ENCODE measurements at places on chromosomes 1 and 21.
A peak's percentile ranks its signal among the peaks of the same experiment; 100 is the strongest.

GRCh38 chr1:181701891-181702290 lies 218.6 kb downstream of the CACNA1E start:
- no peak for DNase-seq

DNA sequence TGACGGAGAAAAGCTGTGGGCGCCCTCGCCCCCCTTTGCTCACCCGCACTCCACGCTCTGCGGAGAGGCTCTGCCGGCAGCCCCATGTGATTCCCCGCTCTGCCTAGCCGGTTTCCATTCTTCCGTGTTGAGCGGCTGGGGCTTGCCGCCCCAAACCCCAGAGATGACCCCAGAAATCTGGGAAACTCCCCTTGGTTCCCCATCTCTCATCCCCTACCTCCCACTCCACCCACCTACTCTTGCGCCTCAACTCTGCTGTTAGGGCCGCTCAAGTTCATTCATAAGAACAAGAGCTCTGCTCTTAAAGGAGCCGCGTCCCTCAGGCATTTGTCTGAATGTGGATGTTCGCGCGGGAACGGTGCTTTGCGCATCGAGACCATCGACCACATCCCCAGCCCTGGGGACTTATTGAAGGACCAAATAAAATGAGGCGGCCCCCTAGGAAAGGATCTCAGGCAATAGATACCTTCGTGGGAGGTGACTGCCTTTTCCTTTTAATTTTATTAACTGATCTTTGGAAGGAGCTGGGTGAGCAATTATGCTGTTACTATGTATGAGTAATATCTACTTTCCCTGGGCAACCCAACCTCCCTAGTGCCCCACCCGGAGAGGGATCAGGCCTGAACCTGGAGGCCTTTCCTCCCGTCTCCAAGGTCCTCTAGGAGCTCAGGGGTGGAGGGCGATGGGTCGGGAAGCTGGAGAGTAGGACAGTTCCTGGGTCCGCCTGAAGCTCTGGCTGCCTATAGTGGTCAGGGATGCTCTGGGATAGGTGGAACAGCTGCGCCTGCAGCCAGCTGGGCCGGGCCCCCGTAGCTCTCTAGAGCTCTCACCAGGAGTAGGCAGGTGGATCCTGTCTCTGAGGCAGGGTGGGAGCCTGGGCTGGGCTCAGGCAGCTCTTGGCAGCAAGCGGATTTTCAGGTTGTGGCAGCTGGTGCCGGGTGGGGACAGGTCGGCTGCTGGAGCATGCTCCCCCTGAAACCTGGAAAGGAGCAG lies 898 bp downstream of the MFSD2A start:
- DNase-seq = no peak

- no peak for DNase-seq
Observed at GRCh38 chr1:69483246-69483645, 84.5 kb upstream of the LRRC7 start.

DNA sequence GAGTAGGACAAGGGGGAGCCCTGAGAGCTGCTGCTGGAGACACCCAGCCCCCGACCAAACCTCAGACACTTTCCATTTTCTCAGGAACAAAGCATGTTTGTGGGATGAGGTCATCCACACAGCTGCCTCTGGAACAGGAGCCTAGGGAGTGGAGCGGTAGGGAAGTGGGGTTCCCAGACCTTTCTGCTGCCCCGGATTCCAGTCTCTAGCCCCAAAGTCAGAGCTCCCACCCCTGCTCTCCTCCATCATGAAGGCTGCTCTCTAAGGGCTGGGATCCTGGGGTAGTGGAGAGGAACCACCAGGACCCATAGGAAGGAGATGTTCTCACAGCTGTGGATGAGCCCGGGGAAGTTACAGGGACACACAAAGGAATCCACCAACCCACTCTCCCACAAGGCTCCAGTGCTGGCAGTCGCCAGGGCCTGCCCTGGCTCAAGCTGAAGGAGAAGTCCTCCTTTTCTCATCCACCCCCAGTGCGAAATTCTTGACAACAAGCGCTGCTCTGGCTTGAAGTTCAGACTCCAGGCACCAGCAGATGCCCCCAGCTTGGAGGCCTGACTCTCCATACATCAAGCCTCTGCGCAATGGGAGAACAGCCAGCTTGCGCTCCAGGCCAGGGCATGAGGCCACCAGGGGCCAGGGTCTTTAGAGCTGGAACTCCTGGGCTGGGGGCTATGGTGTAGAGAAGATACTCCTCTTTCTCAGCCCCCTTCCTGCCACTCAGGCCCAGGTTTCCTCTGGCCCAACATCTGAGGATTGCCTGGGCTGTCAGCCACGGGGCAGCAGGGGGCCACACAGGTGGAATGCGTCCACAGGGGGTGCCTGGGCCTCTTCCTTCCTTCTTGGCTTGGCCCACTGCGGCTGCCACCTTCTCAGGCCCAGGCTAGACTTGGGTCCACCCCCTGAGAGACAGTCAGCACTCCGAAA lies 4.5 kb downstream of the FHL3 start:
- peak; percentile 74 for DNase-seq

Measured in iPS DF 19.7 (cell line).